ENCODE measurements at places on chromosomes 16 and 17.

- DNase-seq: no peak
Measured at GRCh38 chr16:71338632-71339031, 19.9 kb upstream of the CALB2 start.

DNA sequence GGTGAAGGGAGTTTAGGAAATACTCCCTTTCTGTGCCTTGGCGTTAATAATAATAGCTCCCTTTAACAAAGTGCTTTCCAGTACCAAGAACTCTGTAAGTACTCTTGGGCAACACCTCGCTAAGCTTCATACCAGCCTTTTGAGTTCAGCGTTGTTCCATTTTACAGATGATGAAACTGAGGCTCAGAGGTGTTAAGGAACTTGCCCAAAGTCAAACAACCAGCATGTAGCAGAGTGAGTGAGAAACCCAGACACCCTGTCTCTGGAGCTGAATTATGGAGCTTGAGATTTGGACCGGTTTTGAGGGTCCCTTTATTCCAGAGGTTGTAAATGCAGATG, 607 bp downstream of the KATNIP start:
- DNase-seq: no peak

DNA sequence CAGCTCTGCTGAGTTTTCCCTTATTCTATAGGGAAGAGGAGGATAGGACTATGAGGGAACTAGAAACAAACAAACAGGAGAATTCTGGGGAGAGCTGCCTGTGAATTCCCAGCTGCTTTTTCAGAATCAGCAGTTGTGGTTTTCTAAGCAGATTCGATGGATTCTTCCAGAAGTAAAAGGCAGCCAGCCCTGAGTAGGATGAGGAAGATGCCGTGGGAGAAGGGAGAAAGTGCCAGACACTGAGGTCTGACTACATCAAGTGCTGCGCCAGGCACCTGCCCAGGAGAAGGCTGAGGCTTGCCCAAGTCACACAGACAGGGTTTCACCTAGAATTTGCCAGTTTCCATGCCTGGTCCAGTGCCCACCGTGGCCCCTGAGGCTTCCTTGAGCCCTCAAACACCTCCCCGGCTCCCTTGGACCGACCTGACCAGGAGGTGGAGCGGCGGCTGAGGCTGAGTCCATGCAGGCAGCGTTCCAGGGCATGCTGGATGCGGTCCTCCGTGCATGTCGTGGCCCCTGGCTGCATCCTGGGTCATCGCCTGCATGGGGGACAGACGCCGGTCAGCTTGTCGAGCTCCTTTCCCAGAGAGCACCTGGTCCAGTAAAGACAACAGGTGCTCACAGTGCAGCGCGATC, 43.6 kb upstream of the PIK3R6 start:
- no peak for DNase-seq

DNA sequence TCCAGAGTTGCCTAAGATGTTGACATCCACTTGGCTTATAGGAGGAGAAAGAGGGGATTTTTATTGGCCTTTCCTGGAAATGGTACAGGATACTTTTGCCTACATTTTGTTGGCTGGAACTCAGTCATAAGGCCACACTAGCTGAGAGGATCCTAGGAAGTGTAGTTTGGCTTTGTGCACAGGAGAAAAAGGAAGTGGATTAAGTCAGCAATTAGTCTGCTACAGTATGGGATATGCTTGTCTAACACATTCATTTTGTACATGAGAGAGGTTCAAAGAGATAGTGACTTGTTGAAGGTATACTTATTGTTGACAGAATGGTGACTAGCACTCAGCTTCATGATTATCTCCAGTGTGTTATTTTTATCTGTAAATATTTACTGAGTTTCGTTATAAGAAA, 10.3 kb downstream of the UTP18 start:
- no peak for DNase-seq

DNA sequence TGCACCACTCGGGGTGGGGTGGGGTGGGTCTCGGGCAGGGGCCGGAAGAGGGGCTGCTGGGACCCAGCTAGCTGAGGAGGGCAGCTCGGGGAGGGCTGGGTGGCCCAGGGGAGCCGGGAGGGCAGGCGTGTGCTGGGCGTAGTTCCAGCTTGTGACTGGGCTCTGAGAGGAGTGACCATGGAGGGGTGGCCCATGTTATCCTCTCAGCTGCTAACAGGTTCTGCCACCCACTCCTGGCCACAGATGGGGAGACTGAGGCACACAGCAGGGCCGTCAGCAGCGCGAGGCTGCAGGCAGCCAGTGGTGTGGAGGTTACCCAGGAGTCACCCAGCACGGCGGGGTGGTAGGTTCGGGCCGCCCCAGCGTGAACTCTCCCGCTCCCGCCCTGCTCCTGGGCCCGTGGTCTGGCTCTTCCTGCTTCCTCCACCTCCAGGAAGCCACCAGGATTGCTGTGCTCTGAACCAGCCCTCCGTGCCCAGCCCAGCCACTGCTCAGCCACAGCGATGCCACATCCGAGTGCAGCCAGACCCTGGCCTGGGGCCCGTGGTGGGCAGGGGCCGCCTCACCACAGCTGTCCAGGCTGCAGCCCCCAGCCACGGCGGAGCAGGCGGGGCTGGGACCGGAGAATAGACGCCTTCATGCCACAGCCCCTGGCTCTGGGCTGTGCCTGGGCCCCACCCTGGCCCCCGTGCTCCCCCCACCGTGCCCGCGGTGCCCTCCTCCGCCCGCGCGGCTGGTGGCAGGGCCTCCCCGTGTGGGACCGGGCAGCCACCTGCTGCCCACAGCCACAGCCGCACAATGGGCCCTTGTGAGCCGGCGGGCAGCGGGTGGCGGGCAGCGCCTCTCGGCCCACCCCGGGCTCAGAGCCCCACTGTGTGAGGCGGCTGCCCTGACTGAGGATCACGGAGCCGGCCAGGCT, 26.3 kb upstream of the SSTR5 start:
- no peak for DNase-seq

DNA sequence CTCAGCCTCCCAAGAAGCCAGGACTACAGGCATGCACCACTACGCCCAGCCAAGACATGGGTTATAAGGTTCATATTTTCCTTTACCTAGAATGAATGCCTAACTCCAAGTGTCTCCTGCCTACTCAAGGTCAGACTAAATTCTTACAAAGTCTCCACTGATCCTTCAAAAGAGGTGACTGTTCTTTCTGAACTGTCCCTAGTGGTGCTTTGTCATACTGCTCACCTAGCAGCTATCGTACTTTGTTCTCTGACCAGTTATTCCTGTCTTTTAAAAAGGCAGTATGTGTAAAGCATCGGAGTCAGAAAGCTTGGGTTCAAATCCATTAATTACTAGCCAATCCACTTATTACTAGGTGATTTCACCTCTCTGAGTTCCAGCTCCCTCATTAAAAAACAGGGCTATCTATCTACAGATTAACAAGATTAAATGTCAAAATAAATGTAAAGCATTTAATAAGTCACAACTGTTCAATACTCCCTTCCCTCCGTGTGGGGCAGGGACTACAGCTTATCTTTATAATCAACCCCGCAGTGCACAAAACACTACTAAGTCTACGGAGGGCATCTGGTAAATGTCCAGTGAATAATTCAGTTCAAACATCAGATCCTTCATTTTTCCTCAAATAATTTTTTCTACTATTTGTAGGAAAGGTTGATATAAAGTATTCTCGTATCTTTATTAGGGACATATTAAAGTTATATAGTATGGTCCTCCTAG, 20.0 kb upstream of the ITGA2B start:
- no peak for DNase-seq

- no peak for DNase-seq
Measured at GRCh38 chr17:4007346-4008081, 43.3 kb upstream of the ATP2A3 start.

GRCh38 chr17:80694992-80695912, 150.6 kb downstream of the RPTOR start:
- DNase-seq: no peak

GRCh38 chr16:72008424-72009216, at the start of gene DHODH:
TSS of gene DHODH (plus strand) at chr16:72008744. CDS start at chr16:72008765, 21 bp downstream.
- peak; percentile 97 for DNase-seq

DNA sequence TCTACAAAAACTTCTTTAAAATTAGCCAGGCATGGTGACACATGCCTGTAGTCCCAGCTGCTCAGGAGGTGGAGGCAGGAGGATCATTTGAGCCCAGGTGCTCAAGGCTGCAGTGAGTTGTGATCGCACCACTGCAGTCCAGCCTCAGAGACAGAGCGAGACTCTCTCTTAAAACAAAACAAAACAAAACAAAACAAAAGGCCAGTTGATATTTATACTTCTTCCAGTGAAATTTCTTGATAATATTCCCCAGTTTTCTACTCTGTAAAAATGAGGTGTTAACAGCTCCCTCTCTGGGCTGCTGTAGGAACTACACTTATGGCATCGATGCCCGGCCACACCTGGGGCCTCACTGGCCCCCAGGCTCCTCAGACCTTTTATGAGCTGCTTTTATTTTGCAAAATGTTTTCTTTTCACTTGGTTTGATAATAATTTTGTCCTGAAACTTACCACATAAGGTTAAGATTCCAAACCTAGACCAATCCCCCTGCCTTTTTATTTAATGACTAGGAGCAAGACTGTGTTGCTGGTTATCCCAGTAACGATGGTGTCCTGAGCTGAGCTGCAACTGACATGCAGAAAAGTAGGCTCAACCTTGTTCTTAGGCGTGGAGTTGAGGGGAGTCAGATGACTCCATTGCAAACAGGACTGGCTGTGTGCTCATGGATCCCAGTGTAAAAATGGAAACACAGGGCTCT, 17.6 kb downstream of the MAPK8IP3 start:
- DNase-seq: no peak

DNA sequence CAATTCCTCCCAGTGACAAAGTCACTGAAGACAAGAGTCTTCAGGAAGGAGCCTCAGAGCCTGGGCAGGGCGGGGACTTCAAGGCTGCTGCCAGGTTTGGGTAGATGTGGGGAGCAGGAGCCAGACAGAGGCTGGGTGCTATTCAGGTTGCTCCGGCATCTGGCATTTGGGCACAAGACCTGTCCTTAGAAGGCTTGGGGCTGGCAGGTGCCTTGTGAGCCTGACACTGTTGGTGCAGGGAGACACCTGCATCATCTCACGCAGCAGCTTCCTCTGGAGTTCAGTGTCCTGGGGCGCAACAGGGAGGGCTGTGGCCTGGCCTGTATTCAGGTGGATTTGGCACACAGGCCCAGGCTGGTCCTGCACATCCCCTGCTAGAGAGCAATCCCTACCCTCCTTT, 65.0 kb downstream of the MPRIP start:
- DNase-seq: no peak

GRCh38 chr16:9911989-9912388, 270.2 kb downstream of the GRIN2A start:
- DNase-seq: no peak

- peak; percentile 50 for DNase-seq
Measured at GRCh38 chr16:25106567-25107465, 4.7 kb upstream of the LCMT1 start.

- no peak for DNase-seq
Measured at GRCh38 chr16:72836985-72837384, 210.9 kb downstream of the ZFHX3 start.

DNA sequence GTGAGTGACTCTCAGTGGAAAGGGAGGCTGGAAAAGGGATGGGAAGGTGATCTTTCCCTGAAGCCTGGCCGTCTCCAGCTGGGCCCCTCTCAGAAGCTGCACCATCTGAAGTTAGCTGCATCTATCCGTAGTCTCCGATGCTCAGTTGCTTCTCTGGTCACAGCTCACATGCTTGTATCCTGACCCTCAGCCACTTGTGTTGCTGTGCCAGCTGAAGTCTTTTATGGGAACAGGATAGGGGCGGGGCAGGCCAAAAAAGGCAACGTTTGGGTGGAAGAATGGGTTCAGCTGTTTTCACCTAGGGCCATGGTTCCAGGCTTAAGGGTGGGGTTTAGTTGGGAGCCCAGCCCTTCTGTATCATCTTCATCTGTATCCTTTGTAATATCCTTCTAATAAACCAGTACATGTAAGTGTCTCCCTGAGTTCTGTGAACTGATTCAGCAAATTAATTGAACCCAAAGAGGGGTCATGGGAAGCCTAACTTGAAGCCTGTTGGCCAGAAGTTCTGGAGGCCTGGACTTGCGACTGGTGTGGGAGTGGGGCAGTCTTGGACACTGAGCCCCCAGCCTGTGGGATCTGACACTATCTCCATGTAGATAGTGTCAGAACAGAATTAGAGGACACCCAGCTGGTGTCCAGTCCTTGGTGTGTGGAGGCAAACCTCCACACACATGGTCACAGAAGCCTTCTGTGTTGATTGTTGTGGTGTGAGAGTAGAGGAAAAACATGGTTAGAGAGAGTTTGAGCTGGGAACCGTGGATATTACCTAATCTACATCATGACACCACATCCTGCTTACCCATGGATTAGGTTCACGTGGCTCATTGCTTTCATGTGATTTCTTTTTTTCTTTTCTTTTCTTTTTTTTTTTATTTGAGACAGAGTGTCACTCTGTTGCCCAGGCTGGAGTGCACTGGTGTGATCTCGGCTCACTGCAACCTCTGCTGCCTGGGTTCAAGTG, 49.3 kb upstream of the FBXO47 start:
- DNase-seq: no peak

DNA sequence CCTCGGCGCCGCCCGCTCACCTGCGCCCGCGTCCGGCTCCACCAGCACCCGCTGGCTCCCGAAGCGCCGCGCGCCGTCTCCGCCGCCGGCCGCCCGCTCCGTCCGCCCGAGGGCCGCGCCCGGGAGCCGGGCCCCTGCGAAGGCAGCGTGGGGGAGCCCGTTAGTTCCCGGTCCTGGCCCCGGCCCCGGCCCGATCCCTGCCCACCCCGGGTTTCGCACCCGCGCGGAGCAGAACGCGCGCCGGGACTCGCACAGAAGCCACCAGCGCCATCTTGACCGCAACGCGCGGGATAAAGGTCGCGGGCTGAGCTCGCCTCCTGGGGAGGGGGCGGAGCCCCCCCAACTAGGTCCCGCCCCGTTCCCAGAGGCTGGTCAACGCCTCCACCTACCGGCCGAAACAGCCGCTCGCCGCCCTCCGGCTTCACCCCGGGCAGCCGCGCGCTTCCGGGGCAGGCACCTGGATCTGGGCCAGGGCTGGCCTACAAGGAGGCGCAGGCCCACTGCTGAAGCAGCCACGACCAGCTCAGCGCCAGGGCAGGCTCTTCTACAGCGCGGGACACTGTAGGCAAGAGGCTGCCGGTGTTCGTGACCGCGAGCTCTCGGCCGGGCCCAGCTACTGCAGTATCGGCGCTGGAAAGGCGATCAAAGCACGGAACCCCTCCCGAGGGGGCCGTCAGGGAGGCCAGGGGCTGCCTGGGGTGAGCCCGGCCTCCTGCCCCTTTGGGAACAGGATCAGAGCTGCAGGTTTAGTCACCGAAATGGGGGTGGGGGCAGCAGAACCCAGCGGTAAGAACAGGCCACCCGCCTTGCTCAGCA, at the start of gene ECI1:
ECI1 (minus strand) TSS at position 292 of the 816 bp plus-strand sequence; CDS start at position 271, 21 bp downstream.
- peak; percentile 56 for DNase-seq

DNA sequence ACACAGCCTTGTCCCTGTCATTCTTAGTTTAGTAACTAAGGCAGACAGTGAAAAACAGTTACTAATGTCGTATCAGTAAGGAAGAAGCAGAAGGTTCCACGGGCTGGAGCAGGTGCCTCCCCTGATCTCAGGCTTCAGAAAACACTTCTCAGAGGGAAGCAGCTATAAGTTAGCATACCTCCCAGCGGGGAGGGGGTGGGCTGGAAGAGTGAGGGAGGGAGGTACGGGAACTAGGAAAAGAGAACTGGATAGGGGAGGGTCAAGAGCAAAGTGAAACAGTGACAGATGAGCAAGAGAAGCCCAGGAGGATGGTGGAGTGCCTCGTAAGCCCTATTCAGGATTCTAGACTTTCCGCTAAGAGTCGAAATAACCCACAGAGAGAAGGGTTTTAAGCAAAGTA, 186.3 kb upstream of the XYLT1 start:
- DNase-seq: no peak

GRCh38 chr16:10619271-10619849, 39.0 kb upstream of the EMP2 start:
- no peak for DNase-seq
